ENCODE measurements at places on chromosomes 3 and 15.
A peak's percentile ranks its signal among the peaks of the same experiment; 100 is the strongest.

DNA sequence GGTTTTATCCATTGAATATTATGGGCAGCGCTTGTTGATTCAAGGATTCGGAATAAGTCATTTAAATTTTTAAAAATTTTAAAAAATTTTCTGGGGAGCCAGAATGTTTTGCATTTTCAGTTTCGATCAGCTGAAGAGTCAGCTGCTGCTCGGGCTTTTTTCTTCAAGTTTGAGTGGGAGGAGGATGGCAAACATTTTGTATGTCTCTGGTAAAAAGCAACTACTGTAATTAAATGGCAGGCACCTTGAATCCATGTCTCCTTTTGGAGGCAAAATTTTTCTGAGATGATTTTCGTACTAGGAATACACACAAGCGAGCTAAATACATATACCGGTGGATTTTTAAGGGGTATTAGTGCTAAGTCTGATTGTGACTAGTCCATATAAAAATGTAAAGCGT is 612 bp downstream of the C3orf38 start:
- H3K4me3 ChIP-seq = peak overlapping the region; percentile 99
- no peaks in the 10 kb centered on the region for H3K27me3 ChIP-seq
- peaks cover 8% of the 10 kb centered on the region for H3K36me3 ChIP-seq

- H3K4me1 ChIP-seq = peaks cover 5% of the 10 kb centered on the region
- H3K36me3 ChIP-seq = no peaks in the 10 kb centered on the region
- no peaks in the 10 kb centered on the region for H3K27me3 ChIP-seq
- DNase-seq = peak; percentile 80
- H3K27ac ChIP-seq = peak within 1 kb of the TSS; percentile 91
Observed at GRCh38 chr3:192917404-192918274, at the start of gene MB21D2. TSS of gene MB21D2 (minus strand) at chr3:192917856. CDS start at chr3:192917840, 16 bp downstream.

GRCh38 chr3:125324341-125324740 is 50.8 kb downstream of the ZNF148 start:
- peaks cover 3% of the 10 kb centered on the region for H3K36me3 ChIP-seq
- no peak overlapping the region for H3K4me3 ChIP-seq
- H3K4me1 ChIP-seq = peaks cover 2% of the 10 kb centered on the region
- DNase-seq = no peak

DNA sequence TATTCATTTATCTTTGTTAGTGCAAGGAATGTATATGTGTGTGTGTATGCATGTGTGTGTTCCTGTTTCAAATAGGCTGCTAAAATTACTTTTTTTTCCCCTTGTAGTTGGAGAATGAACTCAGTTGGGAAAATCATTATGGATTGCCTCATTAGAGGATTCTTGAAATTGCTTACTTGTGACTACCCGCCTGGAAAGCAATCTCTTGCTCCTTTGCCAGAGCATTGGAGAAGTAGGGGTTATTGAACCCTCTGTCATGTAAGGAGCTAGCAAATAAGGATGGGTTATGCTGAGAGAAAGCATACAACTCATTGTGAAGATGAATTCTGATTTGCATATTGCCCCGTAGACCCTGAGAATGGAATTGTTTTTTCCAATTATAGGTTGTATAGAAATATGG is 474.5 kb downstream of the CADM2 start:
- no peak for DNase-seq
- no peaks in the 10 kb centered on the region for H3K4me1 ChIP-seq
- H3K27ac ChIP-seq = no peak overlapping the region
- no peak overlapping the region for H3K4me3 ChIP-seq
- H3K36me3 ChIP-seq = no peaks in the 10 kb centered on the region

GRCh38 chr3:14162178-14162577 is 16.2 kb downstream of the XPC start:
- H3K4me1 ChIP-seq = no peaks in the 10 kb centered on the region
- no peaks in the 10 kb centered on the region for H3K27me3 ChIP-seq
- H3K4me3 ChIP-seq = no peak overlapping the region

DNA sequence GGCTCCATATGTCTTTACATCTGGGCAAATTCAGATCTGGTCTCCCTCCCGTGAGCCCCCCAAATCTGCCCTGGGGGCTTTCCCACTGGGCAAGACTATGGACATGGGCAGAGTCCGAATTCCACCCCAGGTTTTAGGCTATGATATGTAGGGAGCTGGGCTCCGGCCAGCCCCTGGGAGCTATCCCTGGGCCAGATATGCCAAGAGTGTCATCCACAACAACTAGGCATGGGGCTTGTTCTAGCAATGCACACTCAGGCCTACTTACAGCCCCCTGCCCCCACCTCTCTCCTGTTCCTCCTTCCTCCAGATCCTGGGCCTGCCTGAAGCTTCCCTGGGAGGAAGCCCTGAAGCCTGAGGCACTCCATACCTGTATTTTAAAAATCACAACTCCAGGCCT is 622 bp downstream of the XIRP1 start:
- no peaks in the 10 kb centered on the region for H3K36me3 ChIP-seq
- no peak for DNase-seq
- peaks cover 10% of the 10 kb centered on the region for H3K4me1 ChIP-seq
- no peak overlapping the region for H3K4me3 ChIP-seq

DNA sequence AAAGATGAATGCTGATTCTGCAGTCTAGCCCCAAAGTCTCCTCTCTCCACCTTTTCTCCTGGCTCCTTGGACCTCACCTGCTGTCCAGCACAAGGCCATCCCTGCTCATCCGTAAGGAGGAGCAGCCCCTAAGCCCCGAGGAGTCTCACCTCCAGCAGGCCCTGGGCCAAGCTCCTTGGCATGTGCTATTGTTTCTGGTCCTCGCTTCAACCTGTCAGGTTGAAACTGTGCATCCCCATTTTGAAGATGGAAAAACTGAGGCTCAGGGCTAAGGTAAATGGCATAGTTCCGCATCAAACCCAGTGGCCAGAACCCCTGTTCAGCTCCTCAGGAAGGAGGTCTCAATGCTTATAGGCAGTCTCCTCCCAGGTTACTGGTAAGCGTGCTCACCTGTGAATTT is 26.1 kb downstream of the CHDH start:
- no peaks in the 10 kb centered on the region for H3K36me3 ChIP-seq

DNA sequence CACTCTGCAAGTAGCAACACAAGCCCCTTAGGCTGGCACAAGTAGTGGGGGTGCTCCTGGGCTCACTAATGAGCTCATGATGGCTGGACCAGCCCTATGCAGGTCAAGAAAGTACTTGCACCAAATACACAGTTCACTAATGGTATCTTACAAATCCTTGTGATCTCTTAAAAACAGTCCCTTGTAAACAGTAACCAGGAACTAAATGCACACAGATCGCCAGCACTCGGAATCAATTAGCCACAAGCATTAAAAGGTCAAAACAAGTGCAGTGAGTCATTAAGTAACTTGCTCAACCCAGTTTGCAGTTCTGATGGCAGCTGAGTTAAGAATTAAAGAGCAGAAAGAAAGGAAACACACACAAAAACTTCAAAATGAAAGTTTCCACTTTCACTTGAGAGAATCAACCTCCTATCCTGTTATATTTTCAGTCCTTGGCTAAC is 43.2 kb downstream of the ARHGEF3 start:
- peak; percentile 91 for DNase-seq
- H3K4me1 ChIP-seq = peaks cover 6% of the 10 kb centered on the region
- H3K36me3 ChIP-seq = no peaks in the 10 kb centered on the region
- H3K4me3 ChIP-seq = no peak overlapping the region
- H3K27me3 ChIP-seq = no peaks in the 10 kb centered on the region
- peak overlapping the region; percentile 87 for H3K27ac ChIP-seq

DNA sequence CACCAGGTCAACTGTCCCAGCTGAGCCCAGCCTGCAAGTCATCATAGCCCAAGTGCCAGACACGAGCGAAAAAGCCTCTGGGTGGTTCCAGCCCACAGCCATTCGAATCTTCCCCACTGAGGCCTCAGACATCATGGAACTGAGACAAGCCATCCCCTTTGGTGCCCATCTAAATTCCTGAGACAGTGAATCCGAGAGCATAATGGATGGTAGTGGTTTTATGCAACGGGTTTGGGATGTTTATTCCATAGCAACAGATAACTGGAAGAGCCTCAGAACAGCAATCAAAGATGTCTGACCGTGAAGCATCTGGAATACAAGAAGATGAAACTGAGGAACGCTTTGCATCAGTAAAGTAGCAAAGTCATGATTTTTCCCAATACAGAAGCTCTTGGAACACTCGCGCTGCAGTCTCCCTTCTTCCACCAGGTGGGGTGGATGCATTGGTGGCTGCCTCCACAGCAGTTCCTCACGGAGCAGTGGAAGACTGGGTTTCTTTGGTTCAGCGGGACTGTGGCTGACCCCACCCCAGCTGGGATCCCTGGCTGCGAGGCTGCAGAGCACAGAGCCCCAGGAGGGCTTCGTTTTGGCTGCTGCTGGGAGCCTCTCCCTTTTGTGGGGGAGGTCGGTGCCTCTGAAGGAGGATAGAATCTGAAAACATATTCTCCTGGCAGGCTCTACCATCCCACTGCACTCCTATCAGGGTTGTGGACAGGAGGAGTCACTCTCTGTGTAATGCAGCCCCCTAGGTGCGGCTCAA is 26.4 kb upstream of the PDE8A start:
- peak; percentile 78 for DNase-seq
- no peaks in the 10 kb centered on the region for H3K36me3 ChIP-seq
- H3K27ac ChIP-seq = no peak overlapping the region
- H3K4me1 ChIP-seq = peaks cover 6% of the 10 kb centered on the region

DNA sequence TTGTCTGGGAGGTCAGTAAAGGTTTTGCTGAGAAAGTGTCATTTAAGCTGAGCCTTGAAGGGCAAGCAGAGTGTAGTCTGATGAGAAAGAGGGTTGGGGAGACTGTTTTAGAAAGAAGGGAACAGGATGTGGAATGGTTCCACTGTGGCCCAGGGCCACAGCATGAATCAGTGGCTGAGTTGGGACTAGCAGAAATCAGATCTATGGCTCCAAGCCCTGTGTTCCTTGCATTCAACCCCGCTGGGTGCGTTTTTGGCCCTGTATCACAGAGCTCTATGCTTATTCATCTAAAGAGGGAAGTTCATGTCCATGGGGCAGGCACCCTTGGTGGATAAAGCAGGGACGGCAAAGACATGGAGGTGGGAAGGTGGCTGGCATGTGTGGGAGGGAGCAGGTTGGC is 151.3 kb downstream of the CACNA1D start:
- H3K4me3 ChIP-seq = no peak overlapping the region
- no peak for DNase-seq
- no peak overlapping the region for H3K27ac ChIP-seq
- H3K36me3 ChIP-seq = no peaks in the 10 kb centered on the region

DNA sequence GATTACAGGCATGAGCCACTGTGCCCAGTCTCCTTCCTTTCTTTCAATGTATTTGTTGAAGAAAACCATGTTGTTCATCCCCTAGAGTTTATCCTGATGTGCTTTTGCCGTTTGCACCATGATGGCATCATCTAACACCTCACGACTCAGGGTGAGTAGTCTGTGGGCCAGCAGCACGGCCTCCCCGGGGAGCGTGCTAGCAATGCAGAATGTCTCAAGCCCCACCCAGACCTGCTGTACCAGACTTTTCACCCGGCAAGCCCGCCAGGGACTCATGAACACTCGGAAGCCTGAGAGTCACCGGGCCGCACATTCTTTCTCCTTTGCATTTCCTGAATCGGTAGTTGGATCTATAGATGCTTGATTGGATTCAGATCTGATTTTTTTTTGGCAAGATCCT is 64.6 kb downstream of the RPN1 start:
- H3K36me3 ChIP-seq = no peaks in the 10 kb centered on the region
- no peaks in the 10 kb centered on the region for H3K4me1 ChIP-seq
- no peak overlapping the region for H3K27ac ChIP-seq
- no peak overlapping the region for H3K4me3 ChIP-seq
- DNase-seq = peak; percentile 34
